H7 (cell line): ENCODE measurements at places on chromosomes 7 and 10. TPM values are rescaled to one million over a fixed set of nuclear protein-coding genes. Genes with fewer than 3 reads are reported as not detected.

DNA sequence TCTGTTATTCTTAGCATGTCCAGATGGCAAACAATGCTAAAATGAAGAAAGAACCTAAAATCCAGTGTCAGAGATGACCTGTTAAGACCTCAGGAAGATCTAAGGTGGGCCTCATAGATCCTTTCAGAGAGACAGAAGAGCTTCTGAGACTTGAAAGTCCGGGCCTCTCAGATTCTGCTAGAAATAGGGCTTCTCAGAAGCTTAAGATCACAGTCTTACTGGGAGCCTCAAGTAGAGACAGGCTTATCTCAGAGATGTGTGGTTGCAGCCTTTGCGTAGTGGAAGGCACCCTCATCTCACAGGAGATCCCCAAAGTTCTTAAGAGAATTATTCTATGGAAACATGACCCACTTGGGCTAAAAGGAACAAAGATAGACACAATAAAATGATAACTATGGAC lies 642.8 kb downstream of the TNS3 start:
- DNase-seq = no peak

DNA sequence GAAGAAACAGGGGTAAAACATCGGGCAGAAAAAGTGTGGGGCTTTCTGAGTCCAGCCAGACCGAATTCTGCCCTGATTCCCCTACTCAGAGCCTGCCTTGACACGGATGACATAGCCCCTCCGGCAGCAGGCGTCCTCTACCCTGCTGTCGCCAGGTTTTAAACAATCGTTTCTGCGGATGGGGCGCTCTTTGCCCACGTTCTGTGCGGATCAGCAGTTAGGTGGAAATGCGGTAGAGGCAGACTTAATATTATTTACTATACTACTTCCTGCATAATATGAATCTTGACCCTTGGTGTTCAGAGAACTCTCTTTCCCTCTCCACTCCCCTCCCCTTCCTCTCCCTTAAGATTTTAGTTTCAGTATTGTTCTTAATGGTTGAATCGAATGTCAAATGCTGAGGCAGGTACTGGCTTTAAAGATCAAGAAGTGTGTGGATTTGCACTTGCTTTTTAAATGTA lies 2.4 kb downstream of the GATA3 start:
- peak; percentile 65 for DNase-seq

- no peak for DNase-seq
These were observed 69.4 kb downstream of the PFKFB3 start for GRCh38 chr10:6272126-6272525.

GRCh38 chr7:83882551-83882950 lies 233.6 kb upstream of the SEMA3E start:
- DNase-seq = no peak

DNA sequence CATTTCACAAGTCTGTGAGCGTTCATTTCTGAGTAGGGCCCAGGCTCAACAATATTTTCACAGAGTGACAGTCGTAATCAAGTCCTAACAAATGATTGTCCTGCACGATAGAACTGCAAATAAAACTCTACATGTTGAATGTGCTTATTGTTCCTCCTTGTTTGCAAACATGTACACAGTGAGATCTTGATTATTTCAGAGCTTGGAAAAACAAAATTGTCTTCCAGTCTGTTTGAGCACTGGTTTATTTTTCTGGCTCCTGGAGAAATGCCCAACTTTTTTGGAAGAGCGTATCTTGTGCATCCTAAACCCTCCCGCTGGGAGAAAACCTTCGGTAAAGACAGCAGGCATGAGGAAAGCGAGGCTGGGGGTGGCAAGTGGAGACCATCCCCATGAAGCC lies 91.1 kb downstream of the TEX36 start:
- DNase-seq = no peak

DNA sequence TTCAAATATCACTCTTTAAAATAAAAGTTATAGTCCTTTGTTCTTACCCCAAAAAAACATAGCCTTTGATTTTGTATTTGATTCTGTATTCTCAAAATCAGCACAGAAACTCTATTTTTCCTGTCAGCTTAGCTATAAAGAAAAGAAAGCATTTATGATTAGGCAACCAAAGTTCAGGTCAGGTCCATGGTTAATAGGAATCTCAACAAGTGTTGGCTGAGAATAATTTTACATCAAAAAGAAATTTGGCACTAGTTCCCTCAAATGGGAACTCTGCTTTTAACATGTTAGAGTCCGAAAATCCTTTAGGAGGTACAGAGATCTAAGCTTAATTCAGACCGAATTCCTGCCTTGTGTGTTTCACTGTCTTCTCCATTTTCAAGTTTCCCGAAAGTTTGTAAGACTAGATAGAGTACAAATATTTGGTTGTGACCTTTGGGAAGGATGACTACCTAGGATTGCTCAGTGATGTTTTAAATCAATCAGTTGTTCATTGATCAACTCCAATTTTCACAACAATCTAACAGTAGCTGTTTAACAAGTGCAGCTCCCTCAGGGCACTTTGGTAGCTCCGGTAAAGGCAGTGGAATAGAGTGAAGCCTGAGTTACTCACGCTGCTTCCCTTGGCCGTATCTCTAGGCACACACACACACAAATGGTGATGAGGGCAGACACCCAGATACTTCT lies 8.8 kb upstream of the ENO4 start:
- no peak for DNase-seq

DNA sequence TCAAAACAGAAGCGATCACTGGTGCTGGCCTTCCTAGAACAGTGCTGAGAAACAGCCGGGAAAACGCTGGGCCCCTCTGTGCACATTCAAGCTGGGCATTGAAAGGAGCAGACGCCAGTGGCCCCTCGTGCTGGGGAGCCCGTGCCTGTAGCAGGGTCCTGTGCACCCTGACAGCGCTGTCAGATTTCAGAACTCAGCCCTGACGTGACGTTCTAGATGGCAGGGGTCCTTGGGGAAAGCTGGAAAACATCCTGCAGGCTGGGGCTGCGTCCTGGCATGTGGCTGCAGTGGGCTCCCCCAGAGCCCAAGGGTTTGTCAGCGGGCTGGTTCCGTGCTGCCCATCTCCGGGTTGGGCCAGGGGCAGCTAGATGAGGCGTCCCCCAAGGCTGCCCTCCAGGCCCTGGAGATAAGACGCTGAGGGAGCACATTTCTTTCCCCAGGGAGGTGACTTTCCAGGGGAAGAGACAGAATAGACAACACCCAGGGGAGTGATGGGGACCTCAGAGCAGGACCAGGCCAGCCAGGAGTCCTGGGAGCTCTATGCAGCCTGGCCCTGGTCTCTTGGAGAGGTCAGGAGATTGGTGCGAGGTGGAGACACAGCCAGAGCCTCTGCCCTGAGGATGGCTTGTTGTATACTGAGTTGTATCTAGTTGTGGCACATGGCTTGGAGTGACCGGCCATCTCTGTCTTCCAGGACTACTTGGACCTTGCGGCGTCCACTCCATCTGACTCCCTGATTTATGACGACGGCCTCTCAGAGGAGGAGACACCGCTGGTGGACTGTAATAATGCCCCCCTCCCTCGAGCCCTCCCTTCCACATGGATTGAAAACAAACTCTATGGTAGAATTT lies 12.1 kb upstream of the CSGALNACT2 start:
- DNase-seq = peak; percentile 43

GRCh38 chr10:72612203-72612826 lies 13.6 kb downstream of the MICU1 start:
- DNase-seq = no peak

GRCh38 chr10:117001144-117001543 lies 3.8 kb downstream of the SHTN1 start:
- no peak for DNase-seq

DNA sequence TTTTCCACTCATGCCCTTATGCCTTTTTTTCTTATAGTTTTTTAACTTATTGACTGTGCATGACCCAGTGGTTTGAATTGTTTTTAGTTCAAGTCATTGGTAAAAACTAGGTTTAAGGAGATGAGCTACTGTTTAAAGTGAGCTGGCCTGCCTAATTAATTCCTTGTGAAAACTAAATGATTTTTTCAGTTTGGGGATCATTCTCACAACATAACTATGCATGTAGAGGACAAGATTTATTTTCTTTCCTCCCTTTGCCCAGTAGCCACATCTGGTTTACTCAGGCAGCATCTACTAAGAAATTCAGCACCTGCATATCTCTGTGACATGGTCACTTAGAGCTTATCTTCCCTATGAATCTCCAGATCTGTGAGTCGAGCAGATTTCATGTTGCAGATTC lies 1.7 kb downstream of the ADO start:
- DNase-seq = no peak

- DNase-seq = no peak
These were observed 831.1 kb upstream of the C7orf33 start for GRCh38 chr7:147759327-147759943.

DNA sequence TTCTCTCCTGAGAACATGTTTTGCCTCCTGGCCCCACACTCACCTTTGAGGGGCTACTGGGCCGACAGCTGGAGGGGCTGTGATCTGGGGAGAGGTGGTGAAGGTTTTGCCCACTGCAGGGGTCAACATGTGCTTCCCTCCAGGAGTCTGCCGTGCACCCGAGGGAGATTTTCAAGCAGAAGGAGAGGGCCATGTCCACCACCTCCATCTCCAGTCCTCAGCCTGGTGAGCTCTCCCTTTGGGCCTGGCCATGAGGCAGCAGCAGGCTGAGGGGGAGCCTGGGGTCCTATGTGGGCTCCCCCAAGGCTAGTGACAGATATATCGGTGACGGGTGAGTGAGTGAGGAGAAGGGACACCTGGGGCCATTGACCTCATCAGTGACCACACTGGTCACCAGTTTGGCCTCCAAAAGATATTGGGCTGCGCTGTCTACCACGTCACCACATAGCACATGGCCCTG lies 6.6 kb downstream of the PGAM2 start:
- DNase-seq = peak; percentile 17

DNA sequence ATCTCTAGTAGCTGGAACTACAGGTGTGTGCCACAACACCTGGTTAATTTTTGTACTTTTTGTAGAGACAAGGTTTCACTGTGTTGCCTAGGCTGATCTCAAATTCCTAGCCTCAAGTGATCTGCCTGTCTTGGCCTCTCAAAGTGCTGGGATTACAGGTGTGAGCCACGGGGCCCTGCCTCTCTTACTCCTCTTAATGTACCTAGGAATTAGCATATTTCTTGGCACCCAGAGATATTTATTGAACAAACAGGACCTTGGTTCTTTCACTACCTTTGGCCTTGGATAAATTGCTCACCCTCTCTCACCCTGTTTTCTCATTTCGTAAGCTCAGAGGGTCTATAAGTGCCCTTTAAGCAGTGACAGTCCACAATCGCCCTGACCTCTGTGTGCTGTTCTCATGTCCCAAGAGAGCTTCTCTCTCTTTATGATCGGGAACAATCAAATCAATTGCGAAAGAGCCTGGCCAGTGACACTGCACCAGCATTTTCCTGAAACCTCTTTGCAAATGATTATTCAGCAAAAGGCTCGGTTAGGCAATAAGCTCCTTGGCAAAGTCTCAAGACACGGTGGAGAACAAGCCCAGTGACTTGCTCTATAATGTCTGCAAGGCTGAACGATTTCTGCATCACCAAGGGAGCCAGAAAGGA lies 117.7 kb downstream of the APBB1IP start:
- DNase-seq = no peak

DNA sequence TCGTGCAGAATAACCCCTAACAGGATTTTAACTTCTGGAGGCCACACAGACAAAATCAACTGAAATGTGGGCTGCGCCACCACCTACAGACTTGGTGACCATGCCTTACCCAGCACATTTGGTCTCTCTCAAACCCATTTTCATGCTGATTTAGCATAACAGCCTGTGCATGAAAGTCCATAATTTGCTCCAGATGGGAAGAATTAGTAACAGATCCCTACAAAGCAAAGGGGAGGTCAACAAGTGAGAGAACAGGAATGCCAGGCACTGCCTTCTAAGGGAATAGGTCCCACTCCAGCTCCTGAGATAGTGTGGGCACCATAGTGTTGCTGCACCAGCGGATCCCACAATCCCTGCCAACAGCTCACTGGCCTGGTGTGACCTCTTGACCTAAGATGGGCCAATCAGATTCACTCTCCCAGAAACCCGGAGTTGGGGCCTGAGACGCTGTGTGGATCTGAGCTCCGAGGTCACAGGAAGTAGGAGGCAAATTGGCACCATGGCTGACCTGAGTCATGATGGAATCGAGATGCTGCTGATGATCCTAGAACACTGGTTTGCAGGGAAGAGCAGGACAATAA lies 32.4 kb downstream of the SLIT1 start:
- DNase-seq = no peak

- DNase-seq = no peak
These were observed 170.4 kb downstream of the ZNF438 start for GRCh38 chr10:30861221-30861620.

DNA sequence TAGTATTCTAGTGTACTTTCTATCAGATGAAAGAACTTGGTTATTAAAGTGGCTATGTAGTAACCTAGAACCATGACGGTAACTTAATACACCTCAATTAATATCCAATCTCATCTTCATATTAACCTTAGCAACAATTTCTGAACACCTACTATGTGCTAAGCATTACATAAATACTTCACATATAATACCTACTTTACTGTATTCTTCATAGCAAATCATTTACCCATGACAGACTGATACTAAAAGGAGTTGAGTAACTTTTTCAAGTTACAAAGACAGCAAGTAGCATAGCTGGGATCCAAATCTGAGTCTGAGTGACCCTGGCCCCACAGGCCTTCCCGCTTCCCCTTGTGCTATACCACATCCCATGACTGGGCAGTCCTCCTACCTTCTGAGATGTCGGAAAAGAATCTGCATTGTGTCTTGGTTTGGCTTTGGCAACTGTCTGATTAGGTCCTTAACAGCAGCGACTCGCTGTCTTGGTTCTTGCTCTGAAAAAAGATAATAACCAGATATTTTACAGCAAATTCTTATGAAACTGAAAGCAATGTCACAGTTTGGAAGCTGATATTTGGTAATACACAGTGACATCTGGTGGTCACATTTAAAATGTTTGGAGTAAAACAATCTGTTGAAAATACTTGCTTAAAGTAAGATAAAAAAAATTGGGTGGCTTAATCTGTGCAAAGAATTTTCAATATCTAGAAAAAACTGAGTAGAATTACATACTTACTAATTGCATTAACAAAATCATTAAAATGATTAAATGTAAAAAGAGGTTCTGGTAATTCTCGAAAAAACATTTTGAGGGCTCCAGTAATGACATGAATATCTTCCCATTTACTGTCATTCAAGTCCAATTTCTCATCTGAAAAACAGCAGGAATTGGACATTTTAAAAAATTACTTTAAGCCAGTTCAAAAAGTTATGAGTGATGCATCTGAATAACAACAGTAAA lies 120.1 kb downstream of the ARHGAP12 start:
- DNase-seq = no peak

- DNase-seq = no peak
These were observed 691.6 kb upstream of the CELF2 start for GRCh38 chr10:10326116-10326515.

- no peak for DNase-seq
These were observed 27.6 kb downstream of the ABCC2 start for GRCh38 chr10:99809931-99810615.

GRCh38 chr10:3065622-3066021 lies 1.7 kb upstream of the PFKP start:
- no peak for DNase-seq

- peak; percentile 19 for DNase-seq
These were observed 421.0 kb downstream of the PTPRN2 start for GRCh38 chr7:158166386-158167340.

GRCh38 chr7:130823060-130823459 lies 89.1 kb upstream of the KLF14 start:
- no peak for DNase-seq

PRPS1L1 gene
- total RNA-seq = not detected in 2 replicates

FAM241B gene
- 5.8 and 8.4 TPM in 2 replicates for total RNA-seq

GRM3 gene
- 0.10 and 0.30 TPM in 2 replicates for total RNA-seq

CYP2C8 gene
- total RNA-seq = 0.70 and 0.76 TPM in 2 replicates

TBRG4 gene
- 234 and 238 TPM in 2 replicates for total RNA-seq

VAX1 gene
- total RNA-seq = 0.62 and 0.81 TPM in 2 replicates

PUS7 gene
- total RNA-seq = 46.5 and 59.1 TPM in 2 replicates

ZNF789 gene
- 9.9 and 14.9 TPM in 2 replicates for total RNA-seq

RAMP3 gene
- total RNA-seq = 0.11 and 0.31 TPM in 2 replicates

TMEM176B gene
- total RNA-seq = 0.37 and 0.80 TPM in 2 replicates

RASA4 gene
- total RNA-seq = 7.8 and 9.3 TPM in 2 replicates

ARMC3 gene
- total RNA-seq = 0.59 and 0.70 TPM in 2 replicates

CALHM1 gene
- 0.07 TPM in 1 of 2 replicates, not detected in the other for total RNA-seq
